ENCODE measurements at places on chromosomes 5 and 9.

GRCh38 chr9:92188969-92189781, 74.0 kb upstream of the SPTLC1 start:
- no peak for DNase-seq

GRCh38 chr9:134253606-134254205, 72.5 kb upstream of the RXRA start:
- DNase-seq = no peak

DNA sequence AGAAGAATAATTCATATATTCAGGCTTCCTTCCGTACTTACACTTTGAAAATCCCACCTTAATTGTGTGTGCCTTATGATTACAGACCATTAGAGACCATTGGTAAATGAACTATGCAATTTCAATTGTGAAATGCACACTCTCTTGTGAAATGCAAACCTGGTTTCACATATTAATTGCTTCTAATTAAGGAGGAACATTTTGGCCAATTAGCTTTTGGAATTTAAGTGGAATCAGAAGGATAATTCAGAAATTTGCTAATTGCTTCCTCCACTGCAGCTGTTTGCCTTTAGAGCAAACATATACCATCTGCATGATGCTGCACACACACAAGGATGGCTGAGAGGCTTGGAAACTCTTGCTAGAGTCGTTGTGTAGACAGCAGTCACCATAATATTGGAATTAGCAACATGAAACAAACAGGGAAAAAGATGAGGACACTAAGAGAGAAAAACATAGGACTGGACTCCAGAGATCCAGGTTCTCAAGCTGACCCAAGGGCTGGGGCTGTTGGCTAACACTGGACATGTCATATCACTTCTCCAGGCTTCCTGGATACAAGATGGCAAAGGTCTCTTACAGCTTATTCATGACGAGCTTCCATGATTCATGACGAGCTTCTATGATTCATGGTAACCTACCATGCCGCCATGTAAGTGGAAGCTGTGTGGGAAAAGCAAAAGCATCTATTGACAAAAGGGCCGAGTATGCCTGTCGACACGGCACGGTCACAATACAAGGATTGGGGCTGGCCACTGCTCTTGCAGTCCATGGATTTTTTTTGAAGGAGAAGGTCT, 78.0 kb downstream of the PTCH1 start:
- DNase-seq = no peak

GRCh38 chr5:81233080-81233634, at the start of gene CKMT2:
CKMT2 (plus strand) TSS chr5:81233322; CDS start chr5:81251133, 17,811 bp downstream.
- peak; percentile 40 for DNase-seq

DNA sequence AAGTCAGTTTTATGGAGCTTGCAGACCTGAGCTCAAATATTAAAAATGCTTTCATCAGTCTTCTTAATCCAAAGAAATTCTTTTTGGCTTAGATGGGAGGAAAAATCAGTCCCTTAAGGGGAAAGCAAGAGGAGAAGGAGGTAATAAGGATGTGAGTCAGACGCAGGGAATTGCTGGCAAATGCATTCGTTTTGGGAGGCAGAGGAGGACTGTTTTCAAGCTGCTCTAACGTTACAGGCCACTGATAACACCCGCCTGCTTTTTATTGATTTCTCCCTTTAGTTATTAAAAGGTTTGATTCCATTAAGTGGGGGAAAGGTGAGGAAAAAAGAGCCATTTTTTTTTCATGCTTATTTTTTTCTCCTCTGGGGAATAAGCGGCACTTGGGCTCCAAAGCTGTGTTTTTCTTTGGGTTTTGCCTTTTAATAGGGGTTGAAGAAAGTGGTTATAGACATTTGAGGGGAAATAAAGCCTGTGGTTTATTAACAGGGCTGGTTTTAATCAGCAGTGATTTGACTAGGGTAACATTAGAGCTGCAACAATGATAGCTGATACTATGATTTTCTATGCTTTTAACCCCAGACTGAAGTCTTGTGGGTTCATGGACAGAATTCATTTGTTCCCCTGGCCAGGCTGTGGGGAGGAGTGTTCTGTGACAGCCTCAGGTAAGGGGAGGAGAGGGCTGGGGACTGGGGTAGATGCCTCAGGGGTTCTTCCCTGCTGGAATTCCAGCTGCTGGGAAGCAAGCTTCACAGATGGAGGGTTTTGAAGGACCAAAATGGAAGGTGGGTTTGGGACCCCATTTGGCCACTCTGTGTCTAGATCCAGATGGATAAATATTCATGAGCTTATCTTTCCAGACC, 225.2 kb downstream of the GAS1 start:
- no peak for DNase-seq

GRCh38 chr9:109452761-109453160, 45.3 kb downstream of the PTPN3 start:
- no peak for DNase-seq

GRCh38 chr9:91181541-91181940, 180.2 kb downstream of the AUH start:
- DNase-seq = no peak

GRCh38 chr9:26775391-26775790, 117.2 kb downstream of the CAAP1 start:
- DNase-seq = no peak

DNA sequence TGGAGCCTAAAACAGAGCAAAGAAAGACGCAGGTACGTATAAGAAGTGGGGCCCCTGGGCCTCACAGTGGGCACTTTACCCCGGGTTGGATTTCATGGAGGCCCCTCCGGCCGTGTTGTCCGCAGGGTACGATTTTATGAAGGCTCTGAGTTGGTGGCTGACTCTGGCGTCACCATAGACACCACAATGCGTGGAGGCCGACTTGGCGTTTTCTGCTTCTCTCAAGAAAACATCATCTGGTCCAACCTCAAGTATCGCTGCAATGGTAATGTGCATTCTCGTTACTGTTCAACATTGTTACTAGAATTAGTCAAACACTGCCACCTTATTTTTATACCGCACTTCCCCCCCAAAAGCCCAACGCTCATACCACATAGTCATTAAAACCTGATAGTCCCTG, 47.1 kb downstream of the THBS4 start:
- no peak for DNase-seq

- no peak for DNase-seq
Observed at GRCh38 chr9:120424248-120424647, 155.7 kb downstream of the CDK5RAP2 start.

DNA sequence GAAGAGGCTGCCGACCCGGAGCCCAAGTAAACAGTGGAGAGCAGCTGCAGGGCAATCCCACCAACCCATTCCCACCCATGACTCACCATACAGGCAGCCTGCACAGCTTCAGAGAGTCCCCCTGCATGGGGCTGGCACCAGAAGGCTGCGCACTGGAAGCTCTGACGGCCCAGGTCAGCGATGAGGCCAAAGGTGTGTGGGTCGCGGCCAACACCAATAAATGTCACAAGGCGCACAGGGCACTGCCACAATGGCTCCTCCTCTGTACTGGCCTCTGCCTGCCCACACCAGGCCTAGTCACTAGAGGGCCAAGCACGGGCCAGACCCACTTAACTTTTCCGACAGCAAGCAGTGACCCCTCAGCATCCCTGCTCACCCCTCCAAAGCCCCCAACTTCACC, 3.0 kb upstream of the SRA1 start:
- no peak for DNase-seq

DNA sequence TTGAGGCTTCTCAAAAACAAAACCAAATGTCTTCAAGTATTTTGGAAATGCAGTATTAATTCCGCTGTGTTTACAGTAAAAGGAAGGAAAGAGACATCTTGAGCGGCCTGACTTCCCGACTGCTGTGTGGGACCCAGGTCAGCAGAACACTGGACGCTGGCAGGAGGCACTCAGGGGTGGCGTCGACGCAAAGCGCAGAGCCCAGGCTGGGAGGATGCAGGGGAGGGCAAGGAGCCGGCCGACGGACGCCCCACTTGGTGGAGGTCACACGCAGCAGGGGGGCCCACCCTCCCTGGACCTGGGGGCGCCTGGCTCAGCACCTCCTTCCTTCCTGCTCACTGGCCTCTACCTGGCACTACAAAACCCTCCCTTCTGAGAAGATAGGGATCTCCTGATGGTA, 19.7 kb downstream of the SLC12A7 start:
- DNase-seq = no peak

- no peak for DNase-seq
Observed at GRCh38 chr5:95935553-95936100, 26.0 kb downstream of the ELL2 start.

GRCh38 chr5:74375271-74375670, 265.3 kb downstream of the ENC1 start:
- no peak for DNase-seq

DNA sequence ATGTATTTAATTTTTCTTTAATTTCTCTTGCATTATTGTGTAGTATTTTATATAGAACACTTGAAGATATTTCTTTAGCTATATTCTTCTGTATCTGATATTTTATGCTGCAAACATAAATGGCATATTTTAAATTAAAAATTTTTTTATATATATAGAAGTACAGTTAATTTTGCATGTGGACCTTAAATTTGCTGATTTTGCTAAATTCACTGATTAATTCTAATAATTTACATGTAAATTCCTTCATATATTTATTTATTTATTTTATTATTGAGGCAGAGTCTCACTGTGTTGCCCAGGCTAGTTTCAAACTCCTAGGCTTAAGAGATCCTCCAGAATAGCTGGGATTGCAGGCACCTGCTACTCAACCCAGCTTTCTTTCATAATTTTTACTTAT, 276.9 kb downstream of the PRR16 start:
- DNase-seq = no peak

GRCh38 chr5:138950421-138951031, 75.4 kb upstream of the LRRTM2 start:
- no peak for DNase-seq

DNA sequence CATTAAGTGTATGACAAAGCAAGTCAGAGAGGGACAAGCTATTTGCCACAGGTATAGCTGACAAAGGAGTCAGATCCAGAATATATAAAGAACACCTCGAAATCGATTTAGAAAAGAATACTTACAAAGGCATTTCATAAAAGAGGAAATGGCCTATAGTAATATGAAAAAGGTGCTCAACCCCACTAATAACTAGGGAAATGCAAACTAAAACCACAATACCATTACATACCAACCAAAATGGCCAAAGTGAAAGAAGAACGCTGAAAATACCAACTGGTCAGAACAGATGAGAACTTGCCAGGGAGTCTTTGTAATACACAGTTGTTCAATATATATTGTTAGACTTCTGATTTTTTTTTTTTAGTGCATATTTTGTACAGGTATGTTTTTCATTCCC, 152.9 kb downstream of the CDC42SE2 start:
- DNase-seq = no peak

DNA sequence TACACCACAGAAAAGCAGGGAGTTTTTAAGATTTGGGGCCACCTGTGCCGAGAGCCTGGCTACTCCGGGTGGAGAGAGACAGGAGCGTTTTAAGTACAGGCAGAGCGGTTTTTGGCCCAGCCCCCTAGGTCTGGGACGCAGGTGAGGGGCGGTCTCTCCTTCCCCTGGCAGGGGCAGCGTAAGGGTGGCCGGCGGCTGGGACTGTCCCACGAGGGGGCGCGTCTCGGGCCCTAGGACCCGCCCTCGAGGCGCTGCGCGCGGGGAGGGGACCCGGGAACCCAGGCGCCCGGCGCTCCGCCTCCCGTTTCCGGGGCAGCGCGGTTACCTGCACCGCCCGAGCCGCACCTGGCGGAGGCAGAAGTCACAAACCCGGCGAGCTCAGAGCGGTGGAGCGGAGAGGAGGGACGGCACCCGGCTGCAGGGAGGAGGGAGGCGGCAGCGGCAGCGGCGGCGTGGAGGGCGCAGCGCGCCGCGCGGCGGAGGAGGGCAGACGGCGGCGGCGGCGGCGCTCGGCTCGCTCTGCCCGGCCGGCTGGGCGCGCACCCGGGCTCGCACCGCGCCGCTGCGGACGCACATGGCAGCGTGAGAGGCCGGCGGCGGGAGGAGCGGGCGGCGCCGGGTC, at the start of gene WWC1:
WWC1 (plus strand) TSS at position 304 of the 622 bp plus-strand sequence. CDS start 508 bp downstream, outside the sequence.
- DNase-seq = no peak

DNA sequence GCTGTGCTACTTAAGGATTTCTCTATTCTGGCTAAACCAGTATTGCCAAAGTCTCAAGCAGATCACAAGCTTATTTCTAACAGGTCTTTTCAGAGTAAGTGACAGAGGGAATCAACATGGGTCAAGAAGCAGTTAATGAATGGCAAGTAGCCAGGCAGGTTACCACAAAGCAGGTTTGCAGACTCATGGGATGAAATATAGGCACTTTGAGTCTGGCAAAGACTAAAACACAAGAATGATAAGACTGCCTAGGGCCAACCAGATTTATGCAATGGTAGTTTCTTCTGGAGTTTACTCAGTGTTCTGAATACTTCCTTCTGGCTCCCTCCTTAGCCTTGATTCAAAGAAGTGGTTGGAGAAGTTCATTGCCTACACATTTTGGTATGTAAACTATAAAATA, 3.6 kb downstream of the HMGCS1 start:
- no peak for DNase-seq

DNA sequence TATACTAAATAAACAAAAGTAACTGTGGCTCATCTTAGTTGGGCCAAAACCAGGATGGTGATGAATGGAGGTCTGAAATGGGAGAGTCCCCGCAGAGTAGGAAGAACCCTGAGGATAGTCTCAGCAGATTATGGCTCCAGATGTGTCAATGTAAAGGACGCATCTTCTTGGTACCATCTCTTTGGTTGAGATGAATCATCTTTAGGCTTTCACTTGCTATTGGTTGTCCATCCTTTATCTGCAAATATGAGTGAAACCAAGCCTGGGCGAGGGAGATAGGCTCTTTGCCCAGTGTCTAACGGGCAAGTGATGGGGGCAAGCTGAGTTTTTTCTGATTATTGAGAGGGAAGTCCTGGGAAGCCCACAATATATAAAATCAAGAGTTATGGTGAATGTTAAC, 19.4 kb upstream of the LCP2 start:
- DNase-seq = no peak

- no peak for DNase-seq
Observed at GRCh38 chr5:32390819-32391591, 53.5 kb downstream of the ZFR start.

GRCh38 chr5:149044453-149045088, 18.3 kb downstream of the SH3TC2 start:
- DNase-seq = no peak

GRCh38 chr5:111682121-111682520, 74.9 kb downstream of the NREP start:
- DNase-seq = no peak

- peak; percentile 48 for DNase-seq
Observed at GRCh38 chr9:109903515-109904138, 123.6 kb downstream of the PALM2AKAP2 start.

Measured in neuronal stem cell (in vitro differentiated cells).